Renal cortical epithelial cell (primary cell): ENCODE measurements at places on chromosomes 3 and 15. TPM values are rescaled to one million over a fixed set of nuclear protein-coding genes. Genes with fewer than 3 reads are reported as not detected.

The WNT7A gene
- 23.1 and 54.5 TPM in 2 replicates for total RNA-seq

The GMPPB gene
- 34.8 and 53.7 TPM in 2 replicates for total RNA-seq

The CCR1 gene
- 0.15 TPM in 1 of 2 replicates, not detected in the other for total RNA-seq

The CYP19A1 gene
- not detected in 2 replicates for total RNA-seq

The CYP1A2 gene
- not detected in 2 replicates for total RNA-seq

The RHCG gene
- total RNA-seq, result 0.10 and 1.6 TPM in 2 replicates

The ERC2 gene
- 3.1 and 6.2 TPM in 2 replicates for total RNA-seq

The EFHB gene
- 8.1 and 8.7 TPM in 2 replicates for total RNA-seq

The GOLGA6B gene
- total RNA-seq, result not detected in 2 replicates

The TRIM71 gene
- 0.65 and 0.87 TPM in 2 replicates for total RNA-seq

The FGD5 gene
- 0.30 and 3.3 TPM in 2 replicates for total RNA-seq

The SCG5 gene
- 2.4 and 12.0 TPM in 2 replicates for total RNA-seq

The CD200R1 gene
- 0.17 TPM in 1 of 2 replicates, not detected in the other for total RNA-seq

The ZCWPW2 gene
- 0.70 and 0.87 TPM in 2 replicates for total RNA-seq

The POMGNT2 gene
- total RNA-seq, result 6.3 and 22.4 TPM in 2 replicates

The GOLGA8T gene
- 0.30 TPM in 1 of 2 replicates, not detected in the other for total RNA-seq

The STARD9 gene
- 2.1 and 11.3 TPM in 2 replicates for total RNA-seq

The SLC2A2 gene
- 0.35 and 13.0 TPM in 2 replicates for total RNA-seq

The VPS33B gene
- total RNA-seq, result 13.8 and 22.4 TPM in 2 replicates

The LMOD3 gene
- not detected in 2 replicates for total RNA-seq

The FHIT gene
- 1.4 and 5.5 TPM in 2 replicates for total RNA-seq

The ITIH3 gene
- total RNA-seq, result not detected in 2 replicates

The OR5H6 gene
- not detected in 2 replicates for total RNA-seq

The FBXL2 gene
- total RNA-seq, result 22.6 and 38.1 TPM in 2 replicates

The ZIC1 gene
- total RNA-seq, result not detected in 2 replicates

The MAGEL2 gene
- 0.15 TPM in 1 of 2 replicates, not detected in the other for total RNA-seq

The MYZAP gene
- total RNA-seq, result 0.20 and 1.7 TPM in 2 replicates

The ITGA11 gene
- under 0.01 and 9.2 TPM in 2 replicates for total RNA-seq

The SLCO2A1 gene
- total RNA-seq, result 0.69 and 1.0 TPM in 2 replicates

The SPTBN5 gene
- 0.35 and 2.5 TPM in 2 replicates for total RNA-seq

The CCDC9B gene
- 59.2 and 165 TPM in 2 replicates for total RNA-seq

The ARHGEF3 gene
- total RNA-seq, result 12.0 and 36.7 TPM in 2 replicates
